ENCODE measurements at places on chromosomes 13 and 19. TPM values are rescaled to one million over a fixed set of nuclear protein-coding genes. Genes with fewer than 3 reads are reported as not detected.

DNA sequence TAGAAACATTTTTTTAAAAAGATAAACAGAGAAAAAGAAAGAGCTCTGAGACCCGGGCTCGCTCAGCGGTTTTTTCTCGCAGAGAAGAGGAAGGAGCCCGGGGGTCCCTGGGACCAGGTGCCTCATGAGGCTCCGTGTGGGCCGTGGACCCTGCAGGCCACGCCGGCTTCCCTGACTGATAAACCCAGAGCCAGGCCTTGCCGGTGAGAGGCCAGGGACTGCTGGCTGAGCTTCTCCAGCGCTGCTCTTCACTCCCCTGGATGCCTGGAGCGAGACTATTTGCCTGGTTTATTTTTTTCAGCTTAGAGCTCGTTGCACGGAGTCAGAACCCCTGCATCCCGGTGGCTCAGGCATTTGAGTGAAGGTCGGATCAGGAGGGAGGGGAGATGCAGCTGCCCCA lies 53.4 kb upstream of the F7 start:
- DNase-seq: no peak

- DNase-seq: no peak
These were observed 14.5 kb downstream of the MED25 start for GRCh38 chr19:49832556-49832955.

GRCh38 chr13:48891586-48891985 lies 84.1 kb upstream of the FNDC3A start:
- DNase-seq: no peak

The MEX3D gene
- total RNA-seq: 30.1 TPM

The ZNF296 gene
- 0.13 TPM for total RNA-seq
